GM19239 (cell line): ENCODE measurements at places on chromosomes 2 and 18.

DNA sequence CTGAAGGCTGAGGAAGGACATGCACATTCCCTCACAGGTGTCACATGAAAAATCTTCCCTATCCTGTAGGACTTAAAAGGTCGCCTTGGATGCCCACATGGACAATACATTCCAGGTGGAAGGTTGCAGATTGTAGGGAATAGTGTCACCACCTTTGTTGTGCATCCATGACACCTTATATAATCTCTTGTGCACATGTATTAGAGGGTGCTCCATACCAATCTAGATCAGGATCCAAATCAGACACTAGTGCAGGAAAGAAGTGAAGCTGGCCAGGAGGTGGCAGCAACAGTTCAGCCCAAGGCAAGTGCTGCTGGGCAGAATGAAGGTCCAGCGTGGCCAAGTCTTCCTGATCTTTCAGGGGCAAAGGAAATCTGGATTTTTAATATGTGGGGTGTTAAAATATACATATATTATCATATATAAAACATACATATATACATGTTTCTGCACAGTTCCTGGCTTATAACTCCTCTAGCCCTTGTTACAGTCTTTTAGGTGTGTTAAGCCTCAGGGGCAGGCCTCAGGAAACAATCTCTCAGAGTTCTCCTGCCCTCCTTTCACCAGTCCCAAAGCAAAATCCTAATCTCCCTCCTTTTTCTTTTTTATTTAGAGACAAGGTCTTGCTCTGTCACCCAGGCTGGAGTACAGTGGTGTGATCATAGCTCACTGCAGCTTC, 16.6 kb downstream of the NIF3L1 start:
- no peak for DNase-seq

DNA sequence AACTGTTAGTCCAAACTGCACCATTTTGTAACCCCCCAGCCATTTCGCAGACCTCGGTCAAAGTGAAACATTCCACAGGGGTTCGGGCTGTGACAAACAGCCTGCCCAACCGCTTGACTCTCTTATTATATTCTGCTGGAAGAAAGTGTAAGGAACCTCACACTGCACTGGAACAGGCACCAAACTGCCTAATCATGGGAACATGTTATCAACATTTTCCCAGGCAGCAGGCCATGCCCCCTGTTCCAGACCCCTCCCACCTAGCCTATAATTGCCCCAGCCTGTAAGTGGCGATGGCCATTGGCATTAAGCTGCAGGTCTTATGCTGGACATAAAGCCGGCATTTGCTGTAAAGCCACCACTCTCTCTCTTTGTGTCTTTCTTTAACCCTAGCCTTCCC, 16.9 kb downstream of the LYG2 start:
- DNase-seq, result no peak

DNA sequence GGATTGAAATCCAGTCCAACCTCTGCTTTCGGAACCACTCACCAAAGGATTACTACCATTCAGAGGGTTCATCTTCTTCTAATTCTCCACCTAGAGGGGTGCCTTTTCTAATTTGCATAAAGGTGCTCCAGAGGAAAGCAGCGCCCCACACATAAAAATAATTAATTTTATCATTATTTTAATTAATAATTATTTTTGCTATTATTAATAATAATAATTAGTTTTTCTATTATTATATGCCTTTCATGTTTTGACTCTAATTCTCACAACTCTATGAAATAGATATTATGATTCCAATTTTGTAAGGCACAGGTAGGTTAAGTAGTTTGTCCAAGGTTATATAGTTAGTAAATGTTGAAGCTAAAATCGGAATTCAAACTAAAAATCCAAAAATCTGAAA, 51.9 kb downstream of the UNC80 start:
- DNase-seq, result no peak

GRCh38 chr2:207135801-207136457, 29.8 kb downstream of the KLF7 start:
- no peak for DNase-seq

DNA sequence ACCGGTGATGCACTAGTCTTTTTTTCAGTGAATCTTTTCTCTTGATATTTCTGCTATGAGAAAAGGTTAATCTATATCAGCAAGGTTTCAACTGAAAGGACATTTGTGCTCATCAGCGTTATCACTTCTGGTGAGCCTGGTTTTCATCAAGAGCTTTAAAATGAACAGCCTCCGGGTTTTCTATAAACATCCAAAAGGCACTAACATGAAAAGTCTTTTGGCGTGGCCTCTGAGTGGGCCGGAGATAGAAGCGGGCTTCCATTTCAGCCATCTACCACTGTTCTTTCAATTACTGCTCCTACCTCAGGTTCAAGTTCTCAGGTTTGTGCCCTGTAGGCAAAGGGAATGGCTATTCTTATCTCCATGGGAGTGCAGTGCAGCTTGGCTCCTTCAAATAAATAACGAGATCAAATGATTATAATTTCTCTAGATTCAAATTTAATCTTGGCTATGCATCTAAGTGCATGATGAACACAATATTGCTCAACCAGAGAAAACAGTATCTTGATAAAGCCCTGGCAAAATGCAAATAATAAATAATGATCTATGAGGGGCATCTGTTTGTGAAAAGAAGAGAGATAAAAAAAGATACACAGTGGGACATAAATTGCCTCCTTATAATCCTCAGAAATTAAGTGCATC, 314.8 kb downstream of the CDH2 start:
- no peak for DNase-seq

DNA sequence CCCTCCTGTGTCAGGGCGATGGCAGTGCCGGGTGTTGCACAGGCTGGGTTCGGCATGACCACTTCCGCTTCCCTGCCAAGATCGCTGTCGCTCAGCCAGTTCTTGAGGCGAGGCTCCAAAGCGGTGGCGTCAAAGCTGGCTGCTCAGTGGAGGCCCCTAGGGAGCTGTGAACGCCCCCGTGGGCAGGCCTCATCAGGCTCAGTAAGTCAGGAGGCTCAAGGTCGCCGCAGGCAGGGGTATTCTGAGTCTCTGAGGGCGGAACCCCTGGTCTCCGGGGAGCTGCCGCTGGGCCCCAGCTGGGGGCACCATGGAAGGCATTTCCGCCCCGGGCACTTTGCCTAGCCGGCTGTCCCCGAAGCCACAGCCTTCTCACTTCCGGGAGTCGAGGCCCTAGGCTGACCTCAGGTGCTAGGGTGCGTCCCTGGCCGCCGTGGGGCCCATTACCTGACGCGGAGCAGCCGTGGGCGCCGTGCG, 210.4 kb downstream of the SOCS6 start:
- DNase-seq, result no peak

DNA sequence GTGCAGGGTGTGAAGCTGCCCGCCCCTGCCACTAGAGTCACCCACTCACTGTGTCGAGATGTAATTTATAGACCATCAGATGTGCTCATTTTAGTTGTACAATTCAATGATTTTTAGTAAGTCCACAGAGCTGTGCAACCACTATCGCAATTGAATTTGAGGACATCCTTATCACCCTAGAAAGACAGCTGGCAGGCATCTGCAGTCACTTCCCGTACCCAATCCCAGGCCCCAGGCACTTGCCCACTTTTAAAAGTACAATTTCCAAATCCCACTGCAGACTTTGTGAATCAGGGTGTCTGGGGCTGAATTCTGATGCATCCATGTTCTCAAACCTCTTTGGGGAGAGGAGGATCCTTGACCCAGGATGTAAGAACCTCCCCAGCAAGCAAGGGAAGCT, 521.3 kb upstream of the SALL3 start:
- DNase-seq, result no peak

DNA sequence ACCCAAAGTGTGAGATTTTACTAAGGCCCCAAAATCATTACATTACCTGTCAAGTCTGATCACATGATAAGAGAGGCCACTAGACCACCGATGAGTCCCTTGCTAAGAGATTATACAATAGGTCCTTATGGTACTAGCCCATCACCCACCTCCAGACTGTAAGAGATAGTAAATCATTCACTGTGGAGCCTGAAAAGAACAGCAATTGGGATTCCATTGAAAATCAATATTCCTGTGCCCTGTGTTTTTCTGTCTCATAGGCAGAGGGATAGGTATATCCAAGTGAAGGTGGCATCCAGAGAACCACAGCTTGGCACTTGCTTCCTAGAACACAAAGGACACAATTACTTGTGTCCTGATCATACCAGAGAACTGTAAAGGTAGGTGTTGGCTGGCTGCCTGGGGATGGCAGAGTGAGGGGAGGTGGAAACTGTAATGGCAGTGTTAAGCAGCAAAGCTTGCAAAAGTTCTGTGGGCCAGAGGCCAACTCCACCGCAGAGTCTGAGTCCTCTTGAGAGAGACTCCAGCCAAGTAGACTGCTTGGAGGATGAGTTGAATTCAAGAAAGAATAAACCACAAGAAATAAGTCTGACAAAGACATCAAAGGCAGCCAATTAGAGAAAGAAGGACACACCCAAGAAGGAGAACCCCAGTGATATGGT, 102.0 kb upstream of the PIEZO2 start:
- DNase-seq, result no peak

GRCh38 chr2:28270456-28271152, 122.1 kb upstream of the FOSL2 start:
- DNase-seq, result no peak

DNA sequence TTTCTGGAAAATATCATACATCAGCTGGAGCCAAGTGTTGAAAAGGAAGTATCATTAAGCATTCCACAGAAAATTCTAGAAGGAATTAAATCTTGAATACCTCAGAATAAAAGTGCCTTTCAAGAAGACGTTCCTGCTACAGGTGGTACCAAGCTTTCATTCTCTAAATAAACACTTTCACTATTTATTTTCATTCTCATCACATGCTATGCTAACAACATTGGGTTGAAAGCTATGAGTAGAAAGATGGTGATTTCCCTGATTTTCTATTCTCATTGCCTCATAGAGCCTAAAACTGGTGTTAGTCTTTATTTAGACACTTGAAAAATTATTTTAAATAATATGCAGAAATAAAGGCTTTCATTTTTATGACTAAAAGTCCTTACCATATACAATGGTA, 324.7 kb downstream of the LRP1B start:
- no peak for DNase-seq

DNA sequence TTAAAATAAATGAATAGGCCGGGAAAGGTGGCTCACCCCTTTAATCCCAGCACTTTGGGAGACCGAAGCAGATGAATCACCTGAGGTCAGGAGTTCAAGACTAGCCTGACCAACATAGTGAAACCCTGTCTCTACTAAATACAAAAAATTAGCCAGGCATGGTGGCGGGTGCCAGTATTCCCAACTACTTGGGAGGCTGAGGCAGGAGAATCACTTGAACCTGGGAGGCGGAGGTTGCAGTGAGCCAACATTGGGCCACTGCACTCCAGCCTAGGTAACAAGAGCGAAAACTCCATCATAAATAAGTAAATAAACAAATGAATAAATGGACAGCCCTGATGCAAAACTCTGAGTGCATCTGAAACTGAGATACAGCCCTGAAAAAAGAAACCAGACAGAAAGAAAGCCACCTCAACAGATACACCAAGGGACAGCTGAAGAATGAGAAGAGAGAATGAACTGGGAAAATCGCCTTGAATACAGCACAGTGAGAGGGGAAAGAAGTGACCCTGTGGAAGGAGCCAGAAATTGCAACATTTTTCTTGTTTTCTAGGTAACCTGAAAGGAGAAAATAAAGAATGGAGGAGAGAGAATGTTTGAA, 64.4 kb downstream of the TRABD2A start:
- DNase-seq, result peak; percentile 39

DNA sequence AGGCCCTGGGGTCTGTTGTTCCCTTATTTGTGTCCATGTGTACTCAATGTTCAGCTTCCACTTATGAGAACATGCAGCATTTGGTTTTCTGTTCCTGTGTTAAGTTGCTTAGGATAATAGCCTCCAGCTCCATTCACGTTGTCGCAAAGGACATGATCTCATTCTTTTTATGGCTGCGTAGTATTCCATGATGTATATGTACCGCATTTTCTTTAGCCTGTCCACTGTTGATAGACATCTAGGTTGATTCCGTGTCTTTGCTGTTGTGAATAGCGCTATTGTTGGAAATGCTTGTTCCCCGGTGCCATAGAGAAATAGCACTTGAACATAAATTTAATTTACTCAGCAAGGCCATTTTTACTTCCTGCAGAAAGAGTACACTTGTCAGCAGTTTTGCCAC, 51.3 kb upstream of the EPAS1 start:
- DNase-seq, result no peak

DNA sequence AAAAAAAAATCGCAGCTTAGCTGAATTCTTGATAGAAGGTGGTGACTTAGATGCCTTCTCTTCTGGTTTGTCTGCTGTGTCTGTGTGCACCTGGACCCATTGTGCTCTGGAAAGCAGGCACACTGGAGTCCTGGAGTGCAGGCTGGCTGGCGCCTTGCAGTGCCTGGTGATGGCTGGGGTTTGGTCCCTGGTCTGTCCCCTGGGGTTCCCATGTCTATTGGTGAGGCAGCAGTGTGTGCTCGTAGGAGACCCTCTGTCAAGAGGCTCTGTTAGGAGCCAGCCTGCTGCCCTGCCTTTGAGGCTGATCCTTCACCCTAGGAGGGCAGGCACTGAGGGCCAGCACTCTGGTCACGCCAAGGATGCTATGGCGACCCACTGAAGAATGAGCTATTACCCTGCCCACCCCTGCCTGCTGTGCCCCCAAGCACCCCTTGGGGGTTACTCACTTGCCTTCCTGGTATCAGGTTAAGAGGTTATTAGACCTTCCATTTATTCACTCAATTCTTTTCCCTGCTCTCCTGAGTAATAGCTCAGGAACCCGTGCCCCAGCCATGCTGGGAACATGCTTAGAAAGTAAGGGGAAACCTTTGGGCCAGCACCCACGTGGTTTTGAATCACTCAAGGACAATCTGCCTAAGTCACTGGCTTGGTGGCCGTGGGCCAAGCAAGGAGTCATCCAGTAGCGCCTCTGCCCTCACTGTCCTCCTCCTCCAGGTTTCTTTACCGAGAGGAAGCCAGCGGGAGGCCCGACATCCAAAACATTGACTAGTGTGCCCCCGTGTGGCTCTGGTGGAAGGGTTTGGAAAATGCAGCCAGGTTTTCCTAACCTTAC, 284.5 kb downstream of the PRKCE start:
- peak; percentile 64 for DNase-seq

- DNase-seq, result no peak
Measured at GRCh38 chr2:211204456-211204855, 648.1 kb downstream of the CPS1 start.

- DNase-seq, result no peak
Measured at GRCh38 chr2:68127358-68128242, 30.1 kb upstream of the PNO1 start.

GRCh38 chr18:56933472-56933871, 213.4 kb upstream of the BOD1L2 start:
- no peak for DNase-seq

DNA sequence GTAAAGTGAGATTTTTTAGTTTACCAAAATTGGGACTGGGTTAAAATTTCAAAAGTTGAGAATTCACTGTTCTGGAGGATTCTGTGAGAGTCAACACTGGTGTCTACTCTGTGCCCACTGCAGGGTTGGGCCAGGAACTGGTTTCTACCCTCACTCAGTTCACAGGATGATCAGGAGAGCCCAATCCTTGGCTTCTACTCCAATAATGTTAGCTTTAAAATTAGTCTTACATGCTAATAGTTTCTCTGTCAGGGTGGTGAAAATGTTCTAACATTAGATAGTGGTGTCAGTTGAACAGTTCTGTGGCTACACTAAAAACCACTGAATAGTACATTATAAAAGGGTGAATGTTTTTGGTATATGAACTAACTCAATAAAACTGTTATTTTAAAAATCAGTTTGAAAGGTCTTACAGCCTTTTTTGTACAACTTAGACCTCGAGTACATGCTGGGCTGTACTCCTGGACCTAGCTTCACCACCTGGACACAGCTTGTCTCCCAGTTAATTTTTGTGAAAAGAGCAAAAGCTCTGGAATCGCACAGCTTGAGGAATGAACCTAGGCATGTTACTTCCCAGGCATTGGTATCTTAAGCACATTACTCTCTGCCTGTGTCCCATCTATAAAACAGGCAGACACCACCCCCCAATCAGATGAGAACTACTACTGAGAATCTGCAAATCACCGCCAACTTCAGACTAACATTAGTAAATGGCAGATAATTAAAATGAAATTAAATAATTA, 44.4 kb downstream of the ACVR1 start:
- no peak for DNase-seq
